ENCODE measurements at places on chromosomes 11 and 22. TPM values are rescaled to one million over a fixed set of nuclear protein-coding genes. Genes with fewer than 3 reads are reported as not detected.
A peak's percentile ranks its signal among the peaks of the same experiment; 100 is the strongest.

Gene KCNK4
- 0.98 TPM for total RNA-seq

Gene APOL1
- 28.5 TPM for total RNA-seq

Gene CD3D
- 13.8 TPM for total RNA-seq

Gene ARVCF
- 10.8 TPM for total RNA-seq

Gene KDM4D
- total RNA-seq: 0.25 TPM

Gene LRRN4CL
- 45.2 TPM for total RNA-seq

Gene TTC36
- total RNA-seq: not detected

Gene TEX54
- not detected for total RNA-seq

Gene YIF1A
- 130 TPM for total RNA-seq

Gene NXPE2
- total RNA-seq: not detected

Gene POTEH
- not detected for total RNA-seq

Gene RIMBP3C
- not detected for total RNA-seq

Gene PRAME
- total RNA-seq: not detected

Gene CD248
- total RNA-seq: 45.2 TPM

Gene PTGDR2
- total RNA-seq: 0.25 TPM

DNA sequence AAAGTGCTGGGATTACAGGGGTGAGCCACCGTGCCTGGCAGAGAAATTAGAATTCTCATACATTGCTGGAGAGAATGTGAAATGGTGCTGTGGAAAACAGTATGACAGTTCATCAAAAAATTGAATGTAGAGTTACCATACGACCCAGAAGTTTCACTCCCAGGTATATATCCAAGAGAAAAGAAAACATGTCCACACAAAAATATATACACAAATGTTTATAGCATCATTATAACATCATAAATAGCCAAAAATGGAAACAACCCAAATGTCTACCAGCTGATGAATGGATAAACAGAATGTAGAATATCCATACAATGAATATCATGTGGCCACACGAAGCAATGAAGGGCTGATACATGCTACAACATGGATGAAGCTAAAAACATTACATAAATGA is 34.6 kb downstream of the MED15 start:
- DNase-seq: no peak

GRCh38 chr11:131710511-131710910 is 340.1 kb downstream of the NTM start:
- no peak for DNase-seq

DNA sequence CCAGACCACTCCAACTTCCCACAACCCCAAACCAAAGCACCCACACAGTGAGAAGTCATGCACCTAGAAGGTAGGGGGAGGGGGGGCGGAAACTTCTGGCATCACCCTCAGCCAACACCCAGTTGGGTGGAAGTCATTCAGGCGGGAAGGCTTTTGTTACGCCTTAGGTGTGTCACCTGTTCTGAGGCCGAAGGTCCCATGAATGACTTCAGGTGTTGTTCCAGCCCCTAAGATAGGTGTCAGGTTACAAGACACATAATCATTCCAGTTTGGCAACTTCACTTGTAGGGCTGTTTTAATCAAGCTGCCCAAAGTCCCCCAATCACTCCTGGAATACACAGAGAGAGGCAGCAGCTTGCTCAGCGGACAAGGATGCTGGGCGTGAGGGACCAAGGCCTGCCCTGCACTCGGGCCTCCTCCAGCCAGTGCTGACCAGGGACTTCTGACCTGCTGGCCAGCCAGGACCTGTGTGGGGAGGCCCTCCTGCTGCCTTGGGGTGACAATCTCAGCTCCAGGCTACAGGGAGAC is at the start of gene TMPRSS4:
TSS of gene TMPRSS4 (plus strand) at position 325 of the 528 bp plus-strand sequence. CDS start 225 bp downstream, outside the sequence.
- DNase-seq: no peak

GRCh38 chr22:49013707-49014106 is 814.0 kb downstream of the BRD1 start:
- peak; percentile 52 for DNase-seq

DNA sequence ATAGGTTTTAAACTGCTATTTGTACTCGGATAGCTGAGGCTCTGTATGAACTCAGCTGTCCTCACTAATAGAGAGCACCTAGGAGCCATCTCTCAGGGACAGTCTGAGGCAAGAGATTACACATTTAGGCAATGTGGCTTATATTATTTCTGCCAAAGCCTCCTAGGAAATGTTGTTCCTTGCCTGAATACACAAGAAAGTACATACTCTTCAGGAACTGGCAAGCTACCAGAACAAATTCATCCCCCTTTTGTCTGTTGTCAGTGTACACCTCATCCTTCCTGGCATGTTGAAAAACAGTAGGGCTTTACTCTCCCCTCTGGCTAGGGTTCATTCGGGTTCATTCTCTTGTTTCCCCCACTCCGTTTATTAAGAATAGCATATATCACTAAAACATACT is 615.9 kb upstream of the FAT3 start:
- no peak for DNase-seq

GRCh38 chr22:47407461-47408025 is 645.1 kb downstream of the TBC1D22A start:
- DNase-seq: peak; percentile 79

DNA sequence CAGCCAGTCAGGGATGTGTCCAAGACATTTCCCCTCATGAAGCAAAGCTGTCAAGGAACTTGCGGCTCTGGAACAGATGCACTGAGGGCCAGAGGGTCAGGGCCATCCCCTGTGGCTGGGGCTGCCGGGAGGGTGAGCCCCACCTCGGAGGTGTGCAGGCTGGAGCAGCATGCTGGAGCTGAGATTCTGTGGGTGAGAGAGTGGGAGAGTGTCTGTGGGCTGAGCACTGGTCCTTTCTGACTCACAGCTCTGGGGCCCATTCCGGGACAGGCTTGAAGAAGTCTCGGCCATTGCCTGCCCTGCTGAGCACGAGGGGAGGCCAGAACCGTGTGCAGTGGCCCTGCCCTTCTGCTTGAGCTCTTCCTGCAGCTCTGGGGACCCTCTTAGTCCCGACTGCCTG is 2.1 kb downstream of the OMP start:
- DNase-seq: no peak

DNA sequence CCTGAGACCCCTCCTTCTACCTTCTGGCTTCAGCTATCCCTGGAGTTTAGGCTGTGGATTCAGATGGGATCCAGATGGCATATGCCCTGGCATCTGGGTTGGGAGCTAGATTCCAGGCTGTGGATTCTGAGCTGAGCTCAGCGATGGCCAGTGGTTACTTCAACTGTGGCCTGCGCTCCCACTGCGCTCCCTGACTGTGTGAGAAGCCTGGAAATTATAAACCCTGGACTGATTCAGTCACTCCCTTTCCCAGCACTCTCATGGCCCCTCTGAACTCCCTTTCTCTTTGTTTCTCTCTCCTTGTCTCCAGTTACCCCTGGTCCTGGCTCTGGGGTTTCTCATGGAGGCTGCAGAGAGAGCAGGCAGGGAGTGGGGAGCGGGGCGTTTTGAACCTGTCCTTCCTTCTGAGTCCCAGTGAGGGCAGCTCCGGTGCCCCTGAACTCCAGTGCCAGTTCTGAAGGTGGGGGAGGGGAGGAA is 4.8 kb downstream of the ARHGEF17 start:
- DNase-seq: no peak

DNA sequence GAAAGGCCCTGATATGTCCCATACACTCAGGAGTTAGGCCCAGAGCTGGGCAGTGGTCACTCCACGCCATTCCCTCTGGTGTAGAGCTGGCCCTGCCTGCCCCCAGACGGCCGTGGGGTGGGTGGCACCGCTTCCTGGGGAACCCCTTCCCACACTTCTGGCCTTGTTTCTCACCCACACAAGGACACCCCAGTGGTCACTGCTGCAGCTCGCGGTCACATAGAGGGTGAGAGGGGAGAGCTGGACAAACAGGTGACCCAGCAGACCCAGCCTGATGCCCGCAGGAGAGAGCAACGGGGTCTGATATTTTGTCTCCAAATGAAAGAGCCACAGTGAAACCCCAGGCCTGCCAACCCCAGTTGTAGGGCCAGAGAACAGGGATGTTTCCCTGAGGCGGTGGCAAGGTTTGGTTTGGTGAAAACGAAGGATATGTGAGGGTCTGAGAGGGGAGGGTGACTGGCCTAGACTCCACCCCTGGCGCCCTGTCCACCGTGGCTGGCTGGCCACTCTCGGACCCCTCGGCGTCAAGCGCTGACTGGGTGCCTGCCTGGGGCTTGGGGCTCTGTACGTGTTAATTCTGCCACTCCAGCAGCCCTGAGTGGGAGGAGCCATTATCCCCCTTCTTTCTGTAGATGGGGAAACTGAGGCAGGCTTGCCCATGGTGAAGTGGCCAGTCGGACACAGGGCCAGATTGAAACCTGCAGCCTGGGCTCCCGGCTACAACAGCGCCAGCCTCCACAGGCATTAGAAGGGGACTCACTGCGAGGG is 71.0 kb upstream of the PPARA start:
- no peak for DNase-seq

GRCh38 chr11:114059278-114059983 is at the start of gene ZBTB16:
ZBTB16 (plus strand) TSS chr11:114059711; CDS start chr11:114063301, 3,590 bp downstream.
- no peak for DNase-seq

- DNase-seq: no peak
Measured at GRCh38 chr22:43501878-43502277, 90.1 kb downstream of the MPPED1 start.

DNA sequence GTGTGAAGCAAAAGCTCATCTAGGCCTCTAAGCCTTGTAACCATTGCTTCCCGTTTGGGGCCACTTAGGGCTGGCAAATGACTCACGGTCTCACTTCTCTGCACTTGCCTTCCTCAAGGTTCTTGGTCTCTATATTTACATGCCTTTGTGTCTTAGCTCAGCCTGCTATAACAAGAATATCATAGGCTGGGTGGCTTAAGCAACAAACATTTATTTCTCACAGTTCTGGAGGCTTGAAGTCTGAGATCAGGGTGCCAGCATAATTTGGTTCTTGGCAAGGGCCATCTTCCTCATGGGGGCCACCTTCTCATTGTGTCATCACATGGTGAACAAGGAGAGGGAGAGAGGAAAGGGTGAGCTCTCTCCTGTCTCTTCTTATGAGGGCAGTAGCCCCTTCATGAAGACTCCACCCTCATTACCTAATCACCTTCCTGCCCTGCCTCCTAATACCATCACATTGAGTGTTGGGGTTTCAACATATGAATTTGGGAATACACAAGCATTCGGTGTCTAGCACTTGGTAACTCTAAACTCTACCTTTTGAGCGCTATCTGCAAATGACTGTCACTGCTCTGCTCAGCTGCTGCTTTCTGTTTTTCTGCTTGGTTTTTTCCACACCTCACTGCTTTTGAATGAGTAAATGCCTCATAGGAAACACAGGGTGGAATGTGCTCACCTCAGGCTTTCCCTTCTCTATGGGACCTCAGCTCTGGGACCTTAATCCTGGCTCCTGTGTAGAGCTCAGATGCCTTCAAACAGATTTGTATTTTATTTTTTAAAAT is 16.2 kb upstream of the ME3 start:
- no peak for DNase-seq

- no peak for DNase-seq
Measured at GRCh38 chr11:112118176-112118575, 31.5 kb downstream of the SDHD start.

DNA sequence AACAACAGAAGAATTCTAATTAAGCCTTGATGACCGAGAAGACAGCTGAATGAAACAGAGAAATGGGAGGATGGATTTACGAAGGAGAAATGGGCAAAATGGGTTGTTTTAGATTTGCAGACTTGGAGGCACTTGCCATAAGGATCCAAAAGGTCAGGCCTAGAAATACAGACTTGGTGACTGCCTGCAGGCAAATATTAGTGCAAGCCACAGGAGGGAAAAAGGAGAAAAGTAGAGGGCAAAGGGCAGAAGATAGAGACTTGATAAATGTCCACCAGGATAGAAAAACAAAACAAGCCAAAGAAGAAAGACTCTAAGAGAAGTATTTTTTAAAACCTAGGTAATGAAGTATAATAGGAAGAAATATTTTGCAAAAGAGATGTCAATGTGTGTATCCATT is 13.1 kb downstream of the CCDC34 start:
- DNase-seq: no peak

- no peak for DNase-seq
Measured at GRCh38 chr11:115984228-115984627, 480.0 kb upstream of the CADM1 start.

DNA sequence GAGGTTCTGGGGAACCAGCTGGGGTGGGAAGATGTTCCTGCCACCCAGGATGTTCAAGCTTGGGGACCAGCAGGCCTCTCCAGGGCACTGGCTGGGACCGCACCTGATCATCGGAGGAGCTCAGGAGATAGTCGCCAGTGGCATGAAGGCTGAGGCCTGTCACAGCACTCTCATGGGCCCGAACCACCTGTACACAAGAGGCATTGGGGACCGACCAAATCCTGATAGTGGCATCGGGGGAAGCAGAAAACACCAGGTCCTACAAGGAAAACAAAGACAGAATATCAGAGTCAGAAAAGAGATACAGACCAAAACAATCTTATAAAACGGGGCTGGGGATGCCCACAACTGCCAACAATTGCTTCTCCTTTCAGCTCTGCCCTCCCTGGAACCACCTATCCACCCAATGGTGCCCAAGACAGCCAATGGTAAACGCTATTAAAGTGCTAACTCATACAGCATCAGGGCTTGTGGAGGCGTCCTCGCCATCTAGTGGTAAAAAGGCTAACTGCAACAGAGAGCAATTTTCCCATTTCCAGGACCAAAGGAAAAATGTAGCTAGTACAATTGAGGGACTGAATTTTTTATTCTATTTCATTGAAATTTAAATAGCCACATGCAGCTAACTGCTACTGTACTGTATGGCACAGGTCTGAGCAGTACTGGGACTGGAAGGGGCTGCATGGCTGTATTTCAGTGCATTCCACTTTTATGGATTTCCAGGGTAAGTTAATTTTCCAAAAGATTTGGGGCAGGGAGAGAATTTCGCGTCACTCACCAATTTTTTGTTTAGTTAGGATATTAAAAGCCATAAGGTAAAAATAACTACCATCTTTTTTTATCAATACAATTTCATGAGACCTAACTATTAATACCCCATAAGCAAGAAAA is 7.1 kb downstream of the PRPF19 start:
- no peak for DNase-seq

- no peak for DNase-seq
Measured at GRCh38 chr11:83336993-83337392, 50.8 kb upstream of the CCDC90B start.

DNA sequence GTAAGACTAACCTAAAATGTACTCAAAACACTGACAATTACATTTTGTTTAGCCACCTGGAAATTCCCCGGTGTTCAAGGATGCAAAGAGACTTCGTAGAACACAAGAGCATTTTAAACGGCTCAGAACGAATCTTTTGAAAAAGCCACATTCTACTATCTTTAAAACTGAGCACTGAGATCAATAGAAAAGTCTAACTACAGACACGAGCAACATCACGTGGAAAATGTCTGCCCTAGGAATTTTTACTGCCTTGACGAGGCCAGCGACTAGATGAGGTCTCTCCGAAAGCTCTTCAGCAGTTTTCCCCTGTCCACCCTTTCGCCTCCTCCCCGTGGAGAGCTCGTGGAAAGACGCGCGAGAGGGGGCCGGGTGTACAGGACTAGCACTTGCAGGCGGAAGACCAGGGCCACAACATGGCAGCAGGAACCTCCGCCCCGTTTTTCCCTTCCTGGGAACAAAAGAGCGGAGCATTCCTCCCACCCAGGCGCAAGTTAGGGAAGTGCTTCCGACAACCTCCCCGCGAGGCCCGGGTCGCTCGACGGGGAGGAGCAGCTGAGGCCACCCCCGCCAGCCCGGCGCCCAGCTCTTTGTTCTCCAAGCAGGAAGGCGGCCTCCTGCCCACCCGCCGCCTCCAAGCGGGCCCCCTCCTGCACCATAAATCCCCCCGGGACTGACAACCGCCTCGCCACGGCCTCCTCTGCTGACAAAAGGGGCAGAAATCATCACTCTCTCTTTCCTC is 1.1 kb downstream of the EIF4G2 start:
- DNase-seq: peak; percentile 90

All from vagina (tissue), 2 donors.